ENCODE measurements at places on chromosomes 6 and 20.

- no peak for DNase-seq
Observed at GRCh38 chr6:46903175-46903574, 18.6 kb downstream of the ADGRF5 start.

- no peak for DNase-seq
Observed at GRCh38 chr20:23381876-23382275, 19.9 kb downstream of the GZF1 start.

- DNase-seq: no peak
Observed at GRCh38 chr6:2622671-2623070, 128.1 kb downstream of the MYLK4 start.

DNA sequence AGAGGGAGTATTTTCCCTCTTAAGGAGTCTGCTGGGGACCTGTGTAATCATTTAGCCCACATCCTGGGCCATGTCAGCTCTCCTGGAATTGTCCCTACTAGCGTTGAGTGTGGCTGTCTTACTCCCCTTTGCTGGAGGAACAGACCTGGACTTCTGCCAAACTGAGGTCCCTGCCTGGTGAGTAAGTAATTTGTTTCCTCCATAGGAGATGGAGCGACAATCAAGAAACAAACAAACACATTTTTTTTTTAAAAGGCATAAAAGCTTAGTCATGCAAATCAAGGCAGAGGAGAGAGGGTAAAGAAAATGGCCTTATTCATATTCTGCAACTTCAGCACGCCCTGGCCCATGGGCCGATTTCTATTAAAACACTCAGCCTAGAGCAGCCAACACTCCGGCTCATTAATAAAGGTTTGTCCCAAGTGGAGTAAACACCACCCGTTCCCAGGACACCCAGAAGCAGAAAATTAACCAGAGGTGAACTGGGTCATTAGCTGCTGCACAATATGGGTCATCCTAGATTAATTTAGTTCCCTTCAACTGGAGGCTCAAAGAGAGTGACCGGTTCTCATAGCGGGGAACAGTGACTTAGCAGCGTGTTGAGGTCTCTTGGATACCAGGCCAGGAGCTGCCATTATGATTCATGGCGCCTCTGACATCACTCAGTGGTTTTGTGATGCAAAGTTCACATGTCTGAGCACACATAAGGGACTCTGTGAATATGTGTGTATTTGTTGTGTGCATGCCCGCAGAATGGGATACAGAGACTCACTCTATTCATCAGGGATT is 165.0 kb upstream of the SULF2 start:
- DNase-seq: no peak

- no peak for DNase-seq
Observed at GRCh38 chr6:91877994-91878393, 1291.1 kb upstream of the MAP3K7 start.

DNA sequence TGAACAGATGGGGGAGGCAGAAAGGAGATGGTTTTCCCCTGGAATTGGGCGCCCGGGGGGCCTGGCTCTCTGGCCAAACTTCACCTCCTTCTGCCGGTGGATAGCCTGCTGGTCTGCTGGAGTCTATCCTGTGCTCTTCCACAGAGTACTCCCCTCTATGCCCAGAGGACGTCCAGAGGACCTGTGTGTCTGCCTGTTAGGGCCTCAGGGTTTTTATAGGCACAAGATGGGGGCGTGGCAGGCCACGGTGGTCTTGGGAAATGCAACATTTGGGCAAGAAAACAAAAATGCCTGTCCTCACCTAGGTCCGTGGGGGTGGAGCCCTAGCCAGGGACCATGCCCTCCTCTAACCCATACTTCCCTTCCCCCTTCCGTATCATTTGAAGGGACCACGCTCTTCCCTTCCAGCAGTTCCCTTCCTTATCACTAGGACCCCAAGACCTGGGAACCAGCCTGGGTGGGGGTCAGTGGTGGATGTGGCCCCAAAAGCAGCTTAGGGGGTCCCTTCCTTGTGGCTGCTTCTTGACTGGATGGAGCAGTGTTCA is 53.6 kb upstream of the ZNF337 start:
- DNase-seq: no peak

DNA sequence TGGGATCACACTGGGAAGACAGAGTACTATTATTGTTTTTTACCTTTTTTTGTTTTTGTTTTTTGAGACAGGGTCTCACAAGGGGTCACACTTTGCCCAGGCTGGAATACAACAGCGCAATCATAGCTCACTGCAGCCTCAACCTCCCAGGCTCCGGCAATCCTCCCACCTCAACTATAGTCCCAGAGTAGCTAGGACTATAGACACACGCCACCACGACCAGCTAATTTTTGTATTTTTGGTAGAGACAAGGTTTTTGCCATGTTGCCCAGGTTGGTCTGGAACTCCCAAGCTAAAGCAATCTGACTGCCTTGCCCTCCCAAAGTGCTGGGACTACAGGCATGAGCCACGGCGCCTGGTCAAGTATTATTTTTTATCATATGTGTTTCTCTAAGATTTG is 81.0 kb downstream of the ZMYND8 start:
- no peak for DNase-seq

DNA sequence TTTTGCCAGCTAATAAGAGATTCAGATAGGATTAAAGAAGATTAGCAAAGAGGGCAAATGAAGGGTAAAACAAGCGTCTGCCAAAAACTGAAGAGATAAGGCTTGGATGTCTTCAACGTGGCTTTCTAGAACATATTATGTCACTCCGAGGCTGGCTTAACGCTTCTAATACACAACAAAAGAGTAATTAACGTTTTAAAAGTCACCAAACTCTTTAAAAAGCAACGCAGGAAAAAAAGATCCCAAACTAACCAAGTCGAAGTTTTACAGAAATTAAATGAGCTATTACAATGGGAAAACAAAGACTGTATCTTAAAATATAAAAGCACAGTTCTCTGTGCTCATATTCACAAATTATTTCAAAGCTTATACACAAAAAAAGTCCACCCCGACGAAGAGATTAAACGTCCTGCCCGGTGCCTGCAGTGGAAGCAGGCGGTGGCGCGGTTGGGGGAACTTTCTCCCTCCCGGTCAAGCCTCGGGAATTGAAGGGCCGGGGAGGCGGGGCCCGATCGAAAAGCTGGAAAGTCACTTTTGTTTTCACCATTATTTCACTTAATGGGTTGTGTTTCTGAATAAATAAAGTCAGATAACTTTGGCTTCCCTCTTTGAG is 1.2 kb downstream of the MAK start:
- no peak for DNase-seq

- no peak for DNase-seq
Observed at GRCh38 chr6:91166271-91167046, 579.6 kb upstream of the MAP3K7 start.

All from stimulated activated CD4-positive, alpha-beta T cell treated with anti-CD3 and anti-CD28 coated beads, Interleukin-1b, Interleukin-23, amount 100 ng/mL, for 4 hours (primary cell).